ENCODE measurements at places on chromosomes 6 and 20.
A peak's percentile ranks its signal among the peaks of the same experiment; 100 is the strongest.

DNA sequence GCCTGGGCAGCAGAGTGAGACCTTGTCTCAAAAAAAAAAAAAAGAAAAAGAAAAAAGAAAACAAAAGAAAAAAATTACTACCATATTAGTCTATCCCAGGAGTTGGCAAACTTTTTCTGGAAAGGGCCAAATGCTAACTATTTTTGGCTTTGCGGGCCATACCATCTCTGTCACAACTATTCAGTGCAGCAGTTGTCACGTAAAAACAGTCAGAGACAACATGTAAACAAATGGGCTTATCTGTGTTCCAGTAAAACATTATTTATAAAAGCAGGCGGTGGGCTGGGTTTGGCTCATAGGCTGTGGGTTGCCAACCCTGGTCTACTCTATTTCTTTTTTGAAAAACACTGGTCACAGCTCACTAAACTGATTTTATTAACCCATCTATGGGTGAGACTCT lies 53.4 kb downstream of the EYA2 start:
- DNase-seq, result no peak

GRCh38 chr6:26327450-26328264 lies 37.3 kb upstream of the BTN3A2 start:
- DNase-seq, result peak; percentile 42

DNA sequence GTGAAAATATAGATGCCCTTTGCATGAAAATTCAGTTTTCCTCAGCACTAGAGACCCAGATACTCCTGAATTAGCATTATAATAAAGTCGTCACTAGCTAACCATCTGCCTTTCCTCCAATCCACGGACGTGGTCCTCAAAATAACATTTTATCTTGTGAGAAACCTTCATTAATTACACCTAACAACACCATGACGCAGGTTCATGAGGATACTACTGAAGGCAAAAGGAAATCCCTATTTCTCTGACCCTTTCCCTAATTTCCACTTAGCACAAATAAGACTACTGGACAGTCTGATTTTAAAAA lies 1.3 kb upstream of the PNISR start:
- no peak for DNase-seq

- DNase-seq, result no peak
These were observed 56.0 kb downstream of the SMOC2 start for GRCh38 chr6:168496997-168497331.

GRCh38 chr6:88165844-88166492 lies at the start of gene CNR1:
TSS of gene CNR1 (minus strand) at chr6:88166347. CDS start at chr6:88145274, 21,073 bp downstream.
- no peak for DNase-seq
